ENCODE measurements at places on chromosomes 2 and 18.

DNA sequence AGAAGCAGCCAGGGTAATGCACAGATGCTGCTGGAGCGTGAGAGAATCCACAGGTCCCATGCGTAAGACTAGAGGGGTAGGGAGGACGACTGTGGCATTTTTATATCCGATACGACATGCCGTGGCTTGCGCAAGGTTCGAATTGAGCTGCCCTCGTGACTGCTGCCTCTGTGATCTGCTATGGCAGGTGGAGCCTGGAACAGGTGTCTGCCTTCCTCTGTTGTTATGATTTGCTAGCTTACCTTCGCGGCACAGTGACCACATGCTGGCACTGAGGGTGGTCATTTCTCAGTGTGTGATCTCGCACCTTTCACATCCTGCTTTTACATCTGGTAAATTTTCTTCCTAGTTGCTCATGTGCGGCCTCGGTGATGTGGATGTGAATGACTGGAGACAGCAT, 240.2 kb downstream of the ALPK2 start:
- no peak for DNase-seq

DNA sequence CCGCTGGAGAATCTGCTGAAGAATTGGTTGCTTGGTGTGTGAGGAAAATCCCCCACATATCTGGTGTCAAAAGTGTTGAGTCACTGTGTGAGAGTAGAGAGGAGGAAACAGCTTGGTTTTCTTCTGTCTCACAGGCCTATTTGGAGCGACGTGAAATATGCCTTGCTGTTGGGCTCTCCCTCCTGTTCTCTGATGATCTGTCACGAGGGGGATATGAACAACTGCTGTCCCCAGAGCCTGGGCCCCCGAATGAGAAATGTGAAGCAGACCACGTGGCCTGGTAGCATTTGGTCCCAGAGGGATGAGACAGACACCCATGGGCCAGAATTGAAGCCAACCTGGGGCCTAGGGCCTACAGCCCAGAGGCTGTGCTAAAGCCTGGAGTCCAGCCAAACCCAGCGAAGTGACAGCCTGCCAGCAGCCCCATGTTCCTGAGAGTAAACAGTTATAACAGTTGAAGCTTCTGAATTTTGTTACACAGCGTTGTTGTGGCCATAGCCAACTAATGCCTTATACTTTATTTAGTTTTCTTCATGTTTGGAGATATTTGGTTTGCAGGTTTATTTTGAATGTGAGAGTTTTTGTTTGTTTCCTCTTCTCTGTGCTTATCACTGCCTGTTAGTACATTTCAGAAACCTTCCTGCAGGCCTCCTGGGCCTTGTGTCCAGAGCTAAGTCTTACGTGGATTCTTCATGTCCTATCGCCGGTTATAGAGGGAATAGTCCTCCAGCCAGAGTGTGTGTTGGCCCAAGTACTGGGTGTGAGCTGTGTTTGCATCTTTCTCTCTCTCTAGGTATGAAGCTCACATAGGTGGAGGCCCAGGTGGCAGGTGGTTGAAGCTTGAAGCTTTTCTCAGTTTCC, 18.7 kb upstream of the COLEC12 start:
- no peak for DNase-seq

DNA sequence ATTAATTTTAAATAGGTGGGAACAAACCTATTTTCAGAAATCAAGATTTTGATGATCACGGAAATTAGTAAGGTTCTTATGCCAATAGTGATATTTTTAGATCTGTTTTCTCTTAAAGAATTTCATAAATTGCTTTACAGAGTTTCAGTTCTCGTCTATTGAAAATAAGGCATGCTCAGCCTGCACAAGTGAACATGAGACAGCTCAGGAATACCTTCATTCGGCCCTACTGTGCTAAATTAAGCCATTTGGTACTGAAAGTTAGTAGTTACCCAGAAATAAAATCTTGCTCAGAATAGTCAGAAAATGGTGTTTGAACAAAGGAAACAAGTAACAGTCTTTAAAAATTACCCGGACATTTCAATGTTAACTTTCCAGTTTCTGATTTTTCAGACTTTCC, 60.4 kb downstream of the DLGAP1 start:
- no peak for DNase-seq

DNA sequence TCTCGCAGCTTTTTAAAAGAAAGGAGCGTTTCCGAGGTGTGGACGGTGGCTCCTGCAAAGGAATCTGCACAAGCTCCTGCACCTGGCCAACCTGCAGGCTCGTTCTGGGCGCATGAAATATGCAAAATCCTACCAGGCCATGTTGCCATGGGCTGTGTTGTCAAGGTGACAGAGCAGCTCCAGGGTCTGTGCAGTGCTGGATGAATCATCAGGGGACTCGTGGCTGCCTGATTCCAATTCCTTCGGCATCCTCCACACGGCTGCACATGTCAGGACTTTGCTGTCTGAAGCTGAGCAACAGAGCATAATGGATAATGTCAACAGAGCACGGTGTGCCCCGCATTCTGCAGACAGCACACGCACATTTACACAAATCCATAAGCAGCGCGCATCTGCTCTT, 120.5 kb downstream of the EIPR1 start:
- DNase-seq: no peak

All from PC-3 (cell line).